ENCODE measurements at places on chromosomes 6 and 20.

GRCh38 chr6:94487371-94487770 is 1068.0 kb upstream of the EPHA7 start:
- no peak for DNase-seq

GRCh38 chr20:5065166-5065878 is 54.4 kb downstream of the PCNA start:
- DNase-seq = no peak

DNA sequence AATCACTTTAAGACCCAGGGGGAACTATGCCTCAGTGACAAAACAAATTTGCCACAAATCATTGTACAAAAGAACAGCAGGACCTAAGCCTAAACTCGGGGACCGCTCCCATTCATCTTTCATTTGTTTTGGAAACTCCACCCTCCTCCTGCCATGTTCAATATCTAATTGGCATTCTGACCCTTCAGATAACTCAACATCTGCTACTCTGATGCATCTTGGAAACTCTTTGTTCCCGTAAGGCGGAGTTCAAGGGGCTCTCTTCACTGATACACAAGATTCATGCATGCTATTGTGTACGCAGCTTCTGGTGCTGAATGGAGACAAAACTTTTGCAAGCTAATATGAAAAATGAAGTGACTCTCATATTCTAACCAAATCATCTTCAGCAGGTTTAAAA is 187.6 kb downstream of the ZFP64 start:
- no peak for DNase-seq

DNA sequence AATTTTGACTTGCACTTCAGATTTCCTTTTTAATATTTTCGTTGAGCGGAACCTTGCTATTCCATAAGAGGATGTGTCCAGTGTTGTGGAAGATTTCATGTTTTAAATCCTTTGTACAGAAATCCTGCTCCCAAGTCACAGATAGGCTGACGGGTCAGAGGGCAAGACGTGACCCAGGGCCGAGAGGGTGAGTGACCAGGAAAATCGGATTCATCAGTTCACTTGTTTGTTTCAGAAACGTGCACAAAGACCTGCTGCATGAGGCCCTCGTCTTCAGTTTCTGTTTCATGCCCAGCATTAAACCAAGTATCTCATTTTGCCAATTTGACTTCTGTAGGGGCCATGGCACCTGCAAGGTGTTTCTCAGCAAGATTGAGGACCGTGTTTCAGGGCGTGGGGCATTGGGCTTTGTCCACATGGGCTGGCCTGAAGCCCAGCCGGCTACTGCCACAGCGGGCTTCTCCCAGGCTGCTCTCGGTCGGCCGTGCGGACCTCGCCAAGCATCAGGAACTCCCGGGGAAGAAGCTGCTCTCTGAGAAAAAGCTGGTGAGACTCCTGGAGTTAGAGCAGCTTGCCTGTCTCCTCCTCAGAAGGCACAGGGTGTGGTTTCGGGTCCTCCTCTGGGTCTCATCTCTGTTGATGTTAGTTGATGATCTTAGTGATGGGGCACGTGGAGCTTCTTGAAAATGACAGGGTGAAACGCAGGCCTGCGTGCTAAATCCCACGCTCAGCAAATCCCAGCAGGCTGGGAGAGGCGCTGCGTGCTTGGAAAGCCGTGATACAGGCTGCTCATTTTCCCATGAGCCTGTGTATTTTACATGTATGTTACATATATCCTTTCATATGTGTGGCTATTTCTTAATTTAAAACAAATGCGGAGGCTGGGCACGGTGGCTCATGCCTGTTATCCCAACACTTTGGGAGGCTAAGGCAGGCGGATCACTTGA is 10.5 kb downstream of the MTG2 start:
- no peak for DNase-seq

DNA sequence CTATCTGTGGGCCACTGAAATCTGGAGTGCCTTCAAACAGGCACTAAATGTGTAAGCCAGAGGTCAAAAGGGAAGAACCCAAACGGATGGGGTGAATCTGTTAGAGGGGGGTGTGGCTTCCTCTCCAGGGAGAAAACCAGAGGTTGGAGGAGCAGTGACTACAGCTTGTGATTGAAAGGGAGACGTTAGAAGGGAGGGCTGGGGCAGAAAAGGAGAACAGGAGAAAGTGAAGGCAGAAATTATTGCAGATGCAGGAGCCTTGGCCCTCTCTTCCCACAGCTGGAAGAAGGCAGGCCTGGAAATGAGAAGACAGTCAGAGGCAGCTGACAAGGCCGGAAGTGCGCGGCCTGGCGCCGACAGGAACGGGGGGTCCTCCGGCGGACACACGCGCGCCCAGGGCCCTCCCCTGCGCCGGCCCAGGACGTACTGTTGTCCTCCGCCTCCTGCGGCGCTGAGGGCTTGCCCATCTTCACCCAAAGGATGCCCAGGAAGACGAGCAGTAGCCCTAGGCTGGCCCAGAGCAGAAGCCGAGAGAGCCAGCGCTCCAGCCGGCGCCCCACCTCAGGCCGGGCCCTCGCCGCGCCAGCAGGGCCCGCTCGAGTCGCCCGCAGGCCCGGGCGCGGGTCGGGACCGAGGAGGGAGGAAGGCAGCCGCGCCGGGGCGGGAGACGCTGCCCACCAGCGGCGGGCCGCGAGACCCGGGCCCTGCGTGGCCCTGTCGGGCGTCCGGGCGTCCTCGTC is 806 bp downstream of the LEMD2 start:
- DNase-seq = peak; percentile 48

GRCh38 chr20:35621560-35621946 is 5.9 kb downstream of the SPAG4 start:
- DNase-seq = no peak

DNA sequence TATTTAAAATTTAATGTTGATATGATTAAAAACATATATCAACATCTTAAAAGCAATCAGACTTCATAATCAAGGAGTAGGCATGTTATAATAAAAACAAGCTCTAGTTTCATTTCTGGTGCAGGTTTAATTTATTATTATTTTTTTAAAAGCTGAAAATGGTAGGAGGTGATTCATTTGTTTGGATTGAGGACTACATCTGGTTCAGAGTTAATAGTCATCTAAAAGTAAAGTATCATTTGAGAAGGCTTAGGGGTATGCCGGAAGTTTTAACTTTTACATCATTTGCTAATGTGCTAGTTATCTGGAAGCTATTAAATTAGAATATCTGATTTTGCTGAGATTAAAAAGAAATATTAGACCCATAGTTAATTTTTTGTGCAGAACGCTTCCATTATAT is 169.5 kb upstream of the LAMA2 start:
- no peak for DNase-seq

DNA sequence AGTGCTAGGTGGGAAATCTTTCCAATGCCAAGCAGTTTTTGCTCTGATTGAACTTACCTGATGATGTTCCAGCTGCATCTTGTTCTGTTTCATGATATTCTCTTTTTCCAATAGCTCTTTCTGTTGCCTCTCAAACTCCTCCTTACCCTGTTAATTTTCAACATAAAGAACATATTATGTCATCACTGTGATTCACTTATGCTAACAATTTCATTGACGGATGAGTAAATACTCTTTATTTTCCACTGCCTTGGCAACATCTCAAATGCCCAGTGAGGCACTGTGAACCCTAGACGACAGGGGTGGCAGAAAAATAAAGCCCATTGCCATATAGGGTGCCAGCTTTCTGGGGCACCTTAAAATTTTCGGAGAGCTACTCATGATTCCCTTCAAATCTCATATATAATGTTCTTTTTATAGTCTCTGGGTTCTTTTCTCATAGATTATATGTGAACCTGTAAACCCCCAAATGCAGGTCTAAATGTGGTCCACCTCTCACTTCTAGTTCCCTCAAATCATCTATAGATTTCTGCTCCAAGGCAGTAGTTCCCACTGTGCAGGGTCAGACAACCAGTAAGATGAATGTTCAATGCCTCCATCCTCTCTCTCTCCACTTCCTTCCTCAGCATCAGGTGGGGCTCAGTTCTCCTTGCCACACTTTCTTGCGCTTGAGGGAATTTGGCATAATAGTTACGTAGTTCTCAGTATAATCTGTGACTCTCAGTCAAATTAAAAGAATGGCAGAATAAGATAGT is 44.1 kb downstream of the NEDD9 start:
- DNase-seq = no peak

DNA sequence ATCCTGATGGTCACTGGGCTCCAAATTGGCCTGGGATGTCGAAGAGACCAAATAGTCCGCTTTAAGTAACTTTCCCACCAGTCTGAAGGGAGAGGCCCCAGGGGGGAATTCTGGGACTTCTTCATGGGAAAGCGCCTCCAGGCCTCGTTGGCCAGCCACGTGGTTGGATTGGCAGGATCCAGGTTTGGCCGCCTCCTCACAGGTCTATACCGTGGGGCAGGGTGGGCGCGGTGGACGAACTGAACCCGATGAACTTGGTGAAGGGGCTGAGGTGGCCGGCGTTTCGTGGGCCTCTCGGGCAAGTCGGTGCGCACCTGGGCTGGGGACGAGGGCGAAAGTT is 297 bp downstream of the POM121L2 start:
- no peak for DNase-seq

- DNase-seq = no peak
Observed at GRCh38 chr6:31978831-31979230, 3.0 kb upstream of the C4A start.

GRCh38 chr20:56345911-56346310 is 12.9 kb upstream of the FAM210B start:
- no peak for DNase-seq

GRCh38 chr6:17490724-17491123 is 97.3 kb downstream of the CAP2 start:
- no peak for DNase-seq

DNA sequence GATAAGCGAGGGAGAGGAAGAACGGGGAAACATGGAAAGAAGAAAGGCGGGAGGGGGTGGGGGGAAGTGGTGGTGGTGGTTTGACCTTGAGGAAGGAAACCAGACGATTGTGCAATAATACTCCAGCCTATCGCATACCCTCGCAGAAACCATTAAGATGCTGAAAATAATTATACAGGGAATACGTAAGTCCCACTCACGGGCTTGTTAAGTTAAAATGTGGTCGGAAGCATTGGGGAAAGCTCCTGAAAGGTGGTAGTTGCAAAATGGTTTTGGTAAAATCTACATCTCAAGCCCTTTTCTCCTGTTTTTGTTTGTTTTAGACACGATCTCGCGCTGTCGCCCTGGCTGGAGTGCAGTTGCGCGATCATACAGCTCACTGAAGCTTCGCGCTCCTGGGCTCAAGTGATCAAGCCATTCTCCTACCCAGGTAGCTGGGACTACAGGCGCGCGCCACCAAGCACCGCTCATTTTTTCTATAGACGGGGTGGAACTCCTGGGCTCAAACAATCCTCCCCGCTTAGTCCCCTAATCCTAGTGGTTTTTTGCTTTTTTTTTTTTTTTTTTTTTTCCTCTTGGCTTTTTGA is 128.9 kb upstream of the ZNF184 start:
- no peak for DNase-seq

- DNase-seq = no peak
Observed at GRCh38 chr6:90874931-90875330, 288.1 kb upstream of the MAP3K7 start.

- no peak for DNase-seq
Observed at GRCh38 chr6:111601886-111602285, 3.8 kb downstream of the TRAF3IP2 start.

DNA sequence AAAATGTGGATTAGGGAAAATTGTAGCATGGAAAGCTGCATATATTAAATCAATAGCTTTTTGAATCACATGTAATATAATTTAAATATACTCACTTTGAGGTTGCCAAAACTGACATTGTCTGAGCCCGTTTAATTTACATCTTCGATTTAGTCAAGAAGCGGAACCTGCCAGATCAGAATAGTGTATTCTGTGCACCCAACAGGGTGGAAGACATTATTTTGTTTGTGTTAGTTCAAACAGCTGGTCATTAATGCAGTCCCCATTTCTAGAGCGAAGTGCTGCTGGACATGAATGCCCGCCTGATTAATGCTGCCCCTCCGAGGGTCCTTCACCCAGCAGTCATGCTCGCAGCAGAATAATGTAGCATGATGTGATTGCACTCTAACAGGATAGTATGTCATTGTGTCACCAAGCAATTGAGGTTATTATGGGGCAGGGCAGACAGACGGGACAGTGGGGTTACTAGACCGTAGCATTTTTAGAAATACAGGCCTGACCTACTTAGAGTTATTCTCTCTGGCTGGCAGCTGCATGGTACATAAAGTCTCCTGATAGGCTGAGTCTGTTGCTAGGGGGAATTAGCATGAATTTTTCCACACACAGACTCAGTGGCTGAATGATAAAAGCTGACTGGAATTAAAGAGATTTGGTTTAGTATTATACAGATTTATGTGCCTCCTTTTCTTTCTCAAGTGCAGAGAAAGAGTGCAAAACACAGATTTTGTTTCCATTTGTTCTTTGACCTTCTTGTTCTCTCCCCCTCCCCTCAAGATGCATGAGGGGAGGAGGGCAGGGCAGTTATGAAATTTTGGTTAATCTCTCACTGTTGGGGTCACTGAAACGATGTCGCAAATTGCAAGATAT is 147.1 kb downstream of the PRL start:
- DNase-seq = no peak

GRCh38 chr20:49982072-49982345 is 771 bp upstream of the SNAI1 start:
- DNase-seq = no peak

DNA sequence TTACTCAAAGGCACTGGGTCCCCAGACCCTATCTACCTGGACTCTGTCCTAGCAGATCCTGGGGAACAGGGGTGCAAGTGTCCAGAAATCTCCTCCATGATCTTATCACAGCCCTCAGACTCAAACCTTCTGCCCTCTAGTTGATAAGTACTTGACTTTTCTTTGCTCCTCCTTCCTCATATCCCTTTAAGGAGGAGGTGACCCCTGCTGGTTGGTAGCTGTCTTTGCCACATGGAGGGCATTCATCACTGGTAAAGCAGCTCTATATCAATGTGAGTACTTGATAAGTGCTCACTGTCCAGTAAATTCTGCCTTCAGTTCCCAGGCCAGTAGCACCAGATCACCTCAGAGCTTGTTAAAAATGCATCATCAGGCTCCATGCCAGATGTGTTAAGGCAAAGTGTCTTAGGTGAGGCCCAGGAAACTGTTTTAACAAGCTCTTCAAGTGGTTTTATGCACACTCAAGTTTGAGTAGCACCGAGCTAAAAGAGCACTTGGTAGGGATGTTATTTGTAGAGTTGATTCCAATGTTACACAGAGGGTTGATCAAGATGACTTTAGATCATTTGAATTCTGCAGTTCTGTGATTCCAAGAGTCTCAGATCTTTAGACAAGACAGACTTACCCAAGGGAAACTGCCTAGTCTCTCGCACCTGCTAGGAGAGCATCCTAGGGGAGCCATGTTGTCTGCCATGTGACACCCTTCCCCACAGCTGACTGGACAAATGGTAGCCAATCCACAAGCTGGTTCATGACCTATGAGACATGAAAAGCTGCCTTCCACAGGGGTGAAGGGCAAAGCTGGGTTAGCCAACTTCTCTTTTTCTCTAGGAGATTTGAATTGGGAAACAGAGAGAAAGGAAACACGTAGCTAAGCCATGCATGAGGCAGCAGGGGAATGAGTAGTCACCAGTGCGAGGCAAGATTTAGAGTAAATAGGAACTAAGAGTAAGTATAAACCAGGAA is 18.6 kb downstream of the TREML2 start:
- DNase-seq = no peak
